ENCODE measurements at places on chromosomes 3 and 15. TPM values are rescaled to one million over a fixed set of nuclear protein-coding genes. Genes with fewer than 3 reads are reported as not detected.

Gene DPPA2
- total RNA-seq: 0.41 TPM

Gene EPHA6
- total RNA-seq: 3.2 TPM

Gene ACKR2
- total RNA-seq: 6.4 TPM

Gene AMIGO3
- 0.41 TPM for total RNA-seq

Gene MOBP
- not detected for total RNA-seq

Gene EIF4E3
- total RNA-seq: 7.2 TPM

Gene FES
- 52.4 TPM for total RNA-seq

Gene CACNA2D3
- 3.6 TPM for total RNA-seq

Gene TM2D3
- 75.9 TPM for total RNA-seq

Gene FBXW12
- 0.23 TPM for total RNA-seq

Gene KCNAB1
- 3.0 TPM for total RNA-seq

Gene DOCK3
- 0.88 TPM for total RNA-seq

Gene ISLR2
- total RNA-seq: 2.2 TPM

Gene SLC22A14
- 1.7 TPM for total RNA-seq

Gene UBAP1L
- 5.6 TPM for total RNA-seq

Gene PP2D1
- total RNA-seq: not detected

Gene NME9
- total RNA-seq: 1.6 TPM

Gene CCDC39
- total RNA-seq: not detected

Gene RHCG
- total RNA-seq: 11.7 TPM

Gene LMLN
- 8.0 TPM for total RNA-seq

Gene XRN1
- total RNA-seq: 67.6 TPM

Gene GOLGA6B
- 0.23 TPM for total RNA-seq

Gene SCAANT1
- total RNA-seq: not detected

Gene EXD1
- total RNA-seq: not detected

Gene CPNE9
- 0.23 TPM for total RNA-seq

Gene IGF1R
- total RNA-seq: 87.6 TPM

Gene CX3CR1
- 5.3 TPM for total RNA-seq

Gene P2RY1
- 6.9 TPM for total RNA-seq

Gene BLM
- 6.5 TPM for total RNA-seq

Gene GOLGA8J
- 0.12 TPM for total RNA-seq

Gene CYP8B1
- 0.35 TPM for total RNA-seq

Gene NTRK3
- total RNA-seq: 27.2 TPM

Gene SEMA5B
- total RNA-seq: 21.7 TPM

Gene SLC28A2
- 0.23 TPM for total RNA-seq

Gene CMTM8
- 7.5 TPM for total RNA-seq
